Activated CD8-positive, alpha-beta T cell treated with anti-CD3 and anti-CD28 coated beads, Interleukin-2, amount 10 ng/mL, durations not matched to agents 7 days and 5 days (primary cell): ENCODE measurements at places on chromosomes 16 and 17. TPM values are rescaled to one million over a fixed set of nuclear protein-coding genes. Genes with fewer than 3 reads are reported as not detected.

OTOP2 gene
- not detected for total RNA-seq

SPN gene
- total RNA-seq: 339 TPM

RGS11 gene
- total RNA-seq: not detected

ZCCHC14 gene
- total RNA-seq: 2.7 TPM

CD300H gene
- not detected for total RNA-seq

C16orf92 gene
- not detected for total RNA-seq

KRTAP2-4 gene
- not detected for total RNA-seq

FOXK2 gene
- total RNA-seq: 62.3 TPM

SKAP1 gene
- total RNA-seq: 93.8 TPM

SPATA32 gene
- total RNA-seq: 0.52 TPM

PDIA2 gene
- total RNA-seq: not detected

SDR42E1 gene
- total RNA-seq: 12.0 TPM

METTL22 gene
- 26.7 TPM for total RNA-seq

PYCARD gene
- total RNA-seq: 97.7 TPM

PRR29 gene
- total RNA-seq: 1.3 TPM

MMP15 gene
- 0.50 TPM for total RNA-seq

OR3A2 gene
- 1.2 TPM for total RNA-seq

GRCh38 chr16:85616607-85617321 is 3.6 kb downstream of the GSE1 start:
- DNase-seq: peak; percentile 66

- no peak for DNase-seq
These were observed 28.3 kb downstream of the ZNF276 start for GRCh38 chr16:89749637-89750036.

DNA sequence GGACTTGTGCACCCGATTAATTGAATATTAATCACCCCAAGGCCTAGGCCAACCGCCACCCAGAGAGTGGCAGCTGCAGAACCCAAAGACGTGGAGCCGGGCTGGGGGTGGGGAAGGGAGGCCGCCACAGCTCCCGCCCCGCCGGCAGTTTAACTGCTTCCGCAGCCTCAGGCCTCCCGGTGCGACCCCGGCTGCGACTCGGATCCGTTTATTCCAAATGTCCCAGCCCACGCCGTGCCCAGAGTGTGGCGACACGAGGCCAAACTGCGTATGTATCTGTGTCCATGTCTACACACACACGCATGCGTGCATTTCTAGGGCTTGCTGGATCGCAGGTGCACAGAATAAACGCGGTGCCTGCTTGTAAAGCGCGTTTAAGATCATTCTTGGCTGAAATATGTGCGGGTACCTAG is 802 bp upstream of the TOB1 start:
- DNase-seq: peak; percentile 78

DNA sequence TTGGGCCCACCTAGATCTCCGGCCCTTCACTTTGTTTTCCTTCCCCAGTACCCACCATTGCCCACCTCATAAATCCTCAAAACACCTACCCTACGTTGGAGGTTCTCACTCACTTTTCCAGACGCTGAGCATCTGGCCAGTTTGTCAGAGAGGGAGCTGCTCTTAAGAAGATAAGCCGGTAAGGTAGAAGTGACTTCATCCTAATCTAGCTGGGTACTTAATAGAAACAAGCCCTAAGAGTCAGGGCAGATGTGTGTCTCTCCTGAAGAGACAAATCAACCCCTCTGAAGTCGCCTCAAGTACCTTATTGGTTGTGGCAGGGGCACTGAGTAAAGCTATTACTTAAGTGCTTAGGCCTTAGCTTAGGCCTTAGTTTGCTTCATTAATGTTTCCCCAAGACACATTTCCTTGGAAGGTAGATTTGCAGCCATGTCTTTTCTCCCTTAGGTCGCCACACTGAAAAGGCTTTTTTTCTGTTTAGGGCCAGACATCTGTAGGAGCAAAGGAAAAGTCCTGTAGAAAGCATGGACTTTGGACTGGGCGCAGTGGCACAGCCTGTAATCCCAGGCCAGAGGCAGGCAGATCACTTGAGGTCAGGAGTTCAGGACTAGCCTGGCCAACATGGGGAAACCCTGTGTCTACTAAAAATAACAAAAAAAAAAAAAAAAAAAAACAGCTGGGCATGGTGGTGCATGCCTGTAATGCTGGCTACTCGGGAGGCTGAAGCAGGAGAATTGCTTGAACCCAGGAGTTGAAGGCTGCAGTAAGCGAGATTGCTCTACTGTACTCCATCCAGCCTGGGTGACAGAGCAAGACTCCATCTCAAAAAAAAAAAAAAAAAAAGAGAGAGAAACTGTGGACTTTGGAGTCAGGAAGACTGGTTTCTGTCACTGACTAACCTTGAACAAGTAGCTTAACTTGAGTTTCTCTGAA is 1.0 kb downstream of the TACO1 start:
- no peak for DNase-seq

DNA sequence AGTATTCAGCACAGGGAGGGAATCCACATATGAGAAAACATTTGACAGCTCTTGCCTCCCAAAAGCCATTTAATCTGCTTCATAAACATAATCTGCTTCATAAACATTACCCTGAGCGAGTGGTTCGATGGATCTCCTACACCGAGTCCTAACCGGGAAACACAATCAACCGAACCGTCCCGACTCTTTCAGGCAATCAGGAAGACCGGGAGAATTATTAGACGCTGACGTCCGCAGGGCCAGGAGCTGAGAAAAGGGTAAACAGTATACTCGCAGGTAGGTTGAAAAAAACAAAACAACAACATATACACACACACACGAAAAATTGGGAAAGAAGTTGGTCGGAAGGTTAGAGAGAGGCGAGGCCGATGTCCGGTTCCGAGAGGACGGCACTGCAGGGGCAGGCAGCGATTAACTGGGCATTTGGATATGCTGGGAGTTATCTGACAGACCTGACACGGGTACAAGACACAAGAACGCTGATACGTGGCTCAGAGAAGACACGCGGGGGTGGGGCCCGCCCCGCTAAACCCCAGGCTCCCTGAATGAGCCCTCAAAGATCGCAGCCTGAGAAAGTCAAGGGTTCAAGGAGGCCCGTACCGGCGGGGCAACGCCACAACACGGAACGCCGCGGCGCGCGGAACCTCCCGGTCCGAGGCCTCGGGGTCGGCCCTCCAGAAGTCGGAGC is 585 bp downstream of the AP1G1 start:
- DNase-seq: no peak

DNA sequence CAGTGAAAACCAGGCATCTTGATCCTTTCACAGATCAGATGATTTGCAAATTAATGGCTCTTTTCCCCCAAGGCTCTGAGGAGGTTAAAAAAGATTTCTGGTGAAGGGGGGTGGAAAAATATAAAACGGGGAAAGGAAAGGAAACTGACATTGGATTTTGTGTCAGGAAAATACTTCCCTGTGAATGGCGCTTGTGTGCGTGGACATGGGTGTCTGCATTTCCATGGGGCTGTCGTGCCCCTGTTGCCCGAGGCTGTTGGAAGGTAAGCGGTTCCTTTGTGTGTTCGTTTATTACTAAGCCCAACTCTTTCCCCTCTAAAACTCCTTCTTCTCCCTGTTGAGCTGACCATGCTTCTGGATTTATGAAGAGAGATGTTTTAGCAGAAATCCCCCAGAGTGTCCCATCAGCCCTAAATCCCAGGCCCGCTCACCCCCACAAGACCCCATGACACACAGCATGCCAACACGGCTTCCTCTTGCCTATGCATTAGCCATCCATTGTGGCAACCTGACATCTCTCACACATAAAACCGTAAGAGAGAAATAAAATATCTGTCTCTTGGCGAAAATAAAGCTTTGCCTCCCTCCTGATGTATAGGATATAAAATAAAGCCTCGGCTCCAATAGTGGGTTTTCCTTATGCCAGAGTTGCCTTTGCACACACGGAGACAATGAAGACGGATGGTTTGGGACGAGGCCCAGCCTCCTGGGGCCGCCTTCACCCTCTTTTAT is 7.3 kb upstream of the LHX1 start:
- no peak for DNase-seq

GRCh38 chr16:30728899-30729672 is 19.1 kb upstream of the PHKG2 start:
- DNase-seq: no peak

GRCh38 chr16:70738083-70738977 is 52.5 kb upstream of the MTSS2 start:
- DNase-seq: peak; percentile 60

- no peak for DNase-seq
These were observed 49.2 kb upstream of the MAP3K14 start for GRCh38 chr17:45366049-45366448.

- DNase-seq: no peak
These were observed 598 bp downstream of the NIP7 start for GRCh38 chr16:69340095-69340644.

DNA sequence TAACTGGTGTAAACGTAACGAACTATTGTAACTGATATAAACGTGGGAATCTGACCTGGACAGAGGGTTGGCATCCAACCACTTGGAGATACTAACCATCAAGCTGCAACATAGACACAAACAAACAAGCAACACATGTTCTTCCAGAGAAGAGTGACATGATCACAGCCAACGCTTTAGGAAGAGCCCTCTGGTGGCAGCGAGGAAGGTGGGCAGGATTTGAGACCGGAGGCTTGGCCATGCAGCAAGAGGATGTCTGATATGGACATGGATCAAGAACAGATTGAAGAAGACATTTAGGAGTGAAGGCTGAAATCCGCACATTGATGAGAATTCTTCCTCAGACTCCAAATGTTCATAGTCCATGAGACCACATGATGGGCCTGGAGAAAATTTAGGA is 40.3 kb upstream of the TNRC6A start:
- no peak for DNase-seq

DNA sequence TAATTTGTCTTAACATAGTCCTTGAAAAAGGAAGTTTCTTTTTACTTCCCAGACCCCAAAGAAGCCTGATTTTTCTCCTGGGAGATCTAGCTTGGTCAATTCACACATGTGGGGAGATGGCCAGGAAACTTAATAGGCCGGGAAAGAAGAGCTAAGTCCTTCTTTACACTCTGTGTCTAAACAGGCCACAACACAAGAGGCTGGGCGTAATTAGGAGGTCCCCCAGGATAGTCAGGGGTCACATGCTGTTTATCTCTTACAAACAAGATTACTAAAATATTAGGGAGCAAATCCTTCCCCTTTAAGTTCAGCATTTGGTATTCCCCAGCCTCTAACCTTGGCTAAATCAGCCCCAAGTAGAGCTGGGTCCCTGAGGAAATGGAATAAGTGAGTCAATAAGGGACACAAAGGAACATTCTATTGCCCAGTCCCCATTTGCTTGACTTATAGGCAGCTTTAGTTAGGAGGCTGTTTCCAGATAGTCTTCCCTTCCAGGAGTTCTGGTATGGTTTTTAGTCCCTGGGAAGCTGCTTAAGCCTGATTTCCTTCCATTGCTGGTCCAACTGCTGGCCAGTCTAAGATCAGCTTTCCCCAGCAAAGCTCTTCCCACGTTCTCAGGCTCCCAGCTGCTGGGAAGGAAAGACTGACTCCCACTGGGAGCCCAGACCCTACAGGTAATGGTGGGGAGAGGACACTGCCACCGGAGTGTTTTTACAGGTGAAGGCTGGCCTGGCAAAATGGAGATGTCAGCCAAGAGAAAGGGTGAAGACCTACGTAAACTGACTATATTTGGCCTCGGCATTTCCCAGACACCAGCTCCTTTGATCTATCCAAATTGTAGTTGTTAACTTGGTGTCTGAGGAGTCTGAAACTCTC is 14.1 kb upstream of the HOXB9 start:
- no peak for DNase-seq

DNA sequence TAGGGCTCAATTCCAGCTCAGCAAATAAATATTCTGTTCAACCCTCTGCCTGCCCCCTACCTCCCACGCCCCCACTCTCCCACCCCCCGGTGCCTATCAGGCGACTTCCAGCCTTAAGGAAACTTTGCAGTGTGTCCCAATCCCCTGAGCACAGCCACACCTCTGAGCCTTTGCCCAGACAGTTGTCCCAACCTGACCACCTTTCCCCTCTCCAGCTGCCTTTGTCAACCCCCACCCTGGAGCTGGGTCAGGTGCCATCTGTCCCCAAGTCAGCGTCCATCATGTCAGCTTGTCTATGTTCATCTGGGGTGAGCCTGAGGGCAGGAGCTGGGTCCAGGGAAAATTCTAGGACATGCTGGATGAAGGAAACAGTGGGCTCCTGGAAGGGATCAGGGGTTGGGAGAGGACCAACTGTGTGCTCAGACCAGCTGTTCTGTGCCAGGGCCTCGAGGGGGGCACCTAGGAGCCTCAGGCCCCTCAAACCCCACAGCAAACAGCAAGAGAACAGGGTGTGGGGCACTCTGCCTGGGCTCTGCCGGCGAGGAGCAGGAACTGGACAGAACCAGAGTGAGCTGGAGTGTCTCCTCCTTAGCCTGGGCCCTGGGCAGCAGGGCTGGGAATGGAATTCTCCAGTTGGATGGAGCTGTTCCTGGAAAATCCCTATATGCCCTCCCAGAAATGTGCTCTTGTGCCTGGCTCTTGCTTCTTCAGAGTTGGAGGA is 17.8 kb downstream of the CDH16 start:
- no peak for DNase-seq

- DNase-seq: no peak
These were observed 118.3 kb downstream of the BANP start for GRCh38 chr16:88069397-88070168.

- no peak for DNase-seq
These were observed 13.4 kb downstream of the TBX2 start for GRCh38 chr17:61412860-61413660.

- peak; percentile 35 for DNase-seq
These were observed 797 bp downstream of the NUDT7 start for GRCh38 chr16:77723108-77723514.

DNA sequence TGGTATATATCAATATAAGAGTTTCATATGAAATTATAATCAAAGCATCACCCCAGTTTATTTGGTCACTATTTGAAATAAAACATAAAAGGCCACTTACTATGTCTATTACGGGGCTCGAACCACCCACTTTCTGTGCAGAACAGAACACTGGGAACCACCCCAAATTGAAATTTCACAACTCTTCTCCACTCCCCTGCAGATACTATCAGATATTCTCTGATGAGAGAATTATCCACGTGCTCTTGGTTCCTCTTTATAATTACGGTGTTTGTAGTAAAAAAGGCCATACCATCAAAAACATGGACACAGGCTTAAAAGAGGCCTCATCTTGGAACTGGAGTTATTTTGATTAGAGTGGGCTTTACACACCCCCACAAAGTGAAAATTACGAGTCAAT is 82.8 kb downstream of the WDR59 start:
- no peak for DNase-seq

DNA sequence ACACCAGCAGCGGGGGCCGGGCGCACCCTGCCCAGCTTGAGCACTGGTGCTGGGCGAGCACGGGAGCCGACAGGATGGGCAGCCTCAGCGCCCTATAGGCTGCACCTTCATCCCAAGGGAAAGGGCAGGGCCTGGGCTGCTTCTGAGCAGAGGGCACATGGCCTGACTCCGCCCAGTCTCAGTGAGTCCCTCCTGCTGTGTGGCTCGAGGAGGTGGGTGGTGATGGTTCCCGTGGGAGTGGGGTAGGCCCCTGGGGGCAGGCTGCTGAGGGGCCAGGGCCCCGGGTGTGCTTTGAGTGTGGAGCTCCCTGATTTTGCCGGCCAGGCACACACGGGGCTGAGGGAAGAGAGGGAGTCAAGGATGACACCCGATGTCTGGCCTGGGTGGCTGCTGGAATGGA is 37.9 kb downstream of the TSC2 start:
- no peak for DNase-seq
